NCI-H460 (cell line): ENCODE measurements at places on chromosomes 12 and 14.

DNA sequence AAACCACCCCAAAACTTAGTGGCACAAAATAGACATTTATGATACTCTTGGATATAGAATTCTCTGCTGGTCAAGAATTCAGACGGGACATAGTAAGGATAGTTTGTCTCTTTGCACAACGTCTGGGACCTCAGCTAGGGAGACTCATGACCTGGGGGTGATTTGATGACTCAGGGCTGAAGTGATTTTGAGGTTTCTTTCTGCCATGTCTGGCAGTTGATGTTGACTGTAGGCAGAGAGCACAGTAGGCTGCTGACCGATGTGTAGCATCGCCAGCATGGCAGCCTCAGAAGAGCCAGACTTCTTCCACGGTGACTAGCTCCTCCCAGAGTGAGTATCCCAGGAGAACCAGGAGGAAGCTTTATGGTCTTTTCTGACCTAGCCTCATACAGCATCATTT is 88.9 kb upstream of the FRMD6 start:
- no peak for DNase-seq

DNA sequence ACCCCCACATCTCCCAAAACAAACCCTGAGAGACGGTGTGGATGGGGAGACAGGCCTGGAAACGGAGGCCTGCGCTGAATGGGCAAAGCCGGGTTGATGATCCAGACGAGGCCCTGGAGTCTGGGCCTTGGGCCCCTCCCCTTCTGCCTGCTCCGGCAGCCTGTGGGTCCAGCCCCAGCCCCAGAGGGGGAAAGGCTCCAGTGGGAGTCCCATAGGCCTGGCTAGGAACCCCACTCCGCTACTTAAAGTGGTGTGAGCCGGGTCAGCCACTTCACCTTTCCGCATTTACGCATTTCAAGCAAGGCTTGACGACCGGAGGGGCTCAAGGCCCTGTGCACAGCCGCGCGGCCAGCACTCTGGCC is 695 bp upstream of the TNFAIP2 start:
- DNase-seq: no peak

DNA sequence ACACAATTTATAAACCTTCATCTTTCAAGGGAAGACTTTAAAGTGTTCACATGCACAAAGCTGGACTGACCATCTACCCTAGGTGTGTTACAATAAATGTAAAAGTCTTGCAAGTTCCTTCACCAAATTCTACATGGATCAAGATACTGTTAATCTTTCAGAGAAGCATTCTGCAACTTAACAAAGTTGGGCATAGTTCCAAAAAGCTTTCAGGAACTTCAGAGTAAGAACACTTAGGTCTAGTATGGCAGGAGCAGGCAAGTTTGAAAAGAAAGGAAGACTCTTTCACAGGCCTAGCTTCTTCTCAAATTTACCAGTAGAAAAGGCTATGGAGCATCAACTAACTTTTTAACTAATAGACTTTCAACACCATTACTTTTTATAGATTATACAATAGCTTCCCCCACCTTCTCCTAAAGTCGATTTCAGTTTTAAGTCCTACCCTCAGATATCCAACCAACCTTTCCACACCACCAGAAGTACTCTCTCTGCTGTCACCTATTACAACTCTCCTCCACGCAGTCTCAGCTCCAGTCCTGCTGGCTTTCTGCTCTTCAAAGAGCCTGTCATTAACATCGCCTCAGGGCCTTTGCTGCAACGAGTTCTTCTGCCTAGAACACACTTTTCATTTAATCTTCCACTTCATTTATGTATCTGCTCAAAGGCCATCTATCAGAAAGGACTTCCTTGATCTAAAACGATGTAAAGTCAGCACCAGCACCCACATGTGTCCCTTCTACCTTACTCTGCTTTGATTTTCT is 333.9 kb downstream of the CEP128 start:
- no peak for DNase-seq

- no peak for DNase-seq
Measured at GRCh38 chr14:53603994-53604393, 352.6 kb downstream of the BMP4 start.

DNA sequence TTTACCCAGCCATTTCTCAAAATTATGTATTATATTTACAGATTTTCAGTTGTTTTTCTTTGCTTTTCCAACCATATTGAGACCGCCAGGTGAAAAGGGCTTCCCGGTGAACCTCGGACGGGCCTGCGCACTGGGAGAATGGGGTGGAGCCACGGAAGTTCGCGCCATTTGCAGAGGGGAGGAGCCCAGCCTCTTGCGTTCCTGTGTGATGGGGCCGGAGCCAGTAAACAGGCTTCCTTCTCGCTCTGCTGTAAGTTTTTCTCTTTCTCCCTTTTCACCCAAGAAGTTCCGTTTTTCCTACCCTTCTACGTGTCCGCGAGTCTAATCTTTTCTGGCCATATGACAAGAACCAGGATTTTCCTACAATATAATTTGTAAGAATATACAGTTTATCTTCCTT is 1108.8 kb upstream of the SEL1L start:
- DNase-seq: peak; percentile 56

- no peak for DNase-seq
Measured at GRCh38 chr12:48187916-48188695, 4.7 kb downstream of the CCDC184 start.

DNA sequence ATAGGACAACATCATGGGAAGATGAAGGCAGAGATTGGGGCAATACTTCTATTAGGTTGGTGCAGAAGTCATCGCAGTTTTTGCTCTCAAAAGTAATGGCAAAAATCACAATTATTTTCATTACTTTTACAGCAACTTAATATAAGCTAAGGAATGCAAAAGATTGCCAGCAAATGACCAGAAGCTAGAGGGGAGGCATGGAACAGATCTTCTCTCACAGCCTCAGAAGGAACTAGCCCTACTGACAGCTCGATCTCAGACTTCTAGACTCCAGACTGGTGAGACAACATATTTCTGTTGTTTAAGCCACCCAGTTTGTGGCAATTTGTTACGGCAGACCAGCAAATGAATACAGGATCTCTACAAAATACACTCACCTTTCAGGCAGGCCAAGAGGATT is 348.5 kb upstream of the TBX3 start:
- DNase-seq: no peak

GRCh38 chr12:43882578-43883178 is 46.8 kb downstream of the TMEM117 start:
- peak; percentile 56 for DNase-seq

DNA sequence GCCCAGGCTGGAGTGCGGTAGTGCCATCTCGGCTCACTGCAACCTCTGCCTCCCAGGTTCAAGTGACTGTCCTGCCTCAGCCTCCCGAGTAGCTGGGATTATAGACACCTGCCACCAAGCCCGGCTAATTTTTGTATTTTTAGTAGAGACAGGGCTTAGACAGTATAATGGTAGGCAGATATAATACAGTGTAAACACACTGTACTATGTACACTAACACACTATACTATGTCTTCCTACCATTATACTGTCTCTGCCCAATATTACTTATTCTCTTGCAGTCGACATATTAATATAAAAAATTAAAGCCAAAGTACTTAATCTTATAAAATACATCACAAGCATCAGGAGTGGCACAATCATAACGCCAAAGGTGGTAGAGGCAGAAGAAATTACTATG is 15.0 kb downstream of the DTD2 start:
- no peak for DNase-seq

DNA sequence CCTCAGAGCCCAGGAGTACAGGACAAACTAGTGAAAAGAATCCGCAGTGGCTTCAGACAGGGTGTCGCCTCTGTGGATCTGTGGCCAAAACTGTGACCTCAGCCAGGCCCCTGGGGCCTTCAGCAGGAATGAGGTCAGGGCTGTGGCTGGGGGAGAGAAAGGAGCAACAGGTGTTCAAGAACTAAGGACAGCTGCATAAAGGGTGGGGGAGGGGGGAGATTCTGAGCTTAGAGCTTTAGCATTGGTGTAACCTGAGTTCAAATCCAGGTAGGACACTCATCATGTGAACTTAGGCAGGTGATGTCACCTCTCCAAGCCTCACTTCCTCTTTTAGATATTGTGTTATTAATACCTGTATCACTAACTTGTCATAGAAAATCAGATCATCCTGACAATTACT is 40.9 kb upstream of the CORO1C start:
- DNase-seq: no peak

GRCh38 chr14:100677554-100678468 is 48.9 kb upstream of the DLK1 start:
- DNase-seq: no peak

- no peak for DNase-seq
Measured at GRCh38 chr12:117188961-117189724, 1.1 kb downstream of the FBXO21 start.

GRCh38 chr12:71036526-71036925 is 116.0 kb upstream of the PTPRR start:
- DNase-seq: no peak

GRCh38 chr14:43184540-43184939 is 1322.5 kb downstream of the FSCB start:
- DNase-seq: no peak

DNA sequence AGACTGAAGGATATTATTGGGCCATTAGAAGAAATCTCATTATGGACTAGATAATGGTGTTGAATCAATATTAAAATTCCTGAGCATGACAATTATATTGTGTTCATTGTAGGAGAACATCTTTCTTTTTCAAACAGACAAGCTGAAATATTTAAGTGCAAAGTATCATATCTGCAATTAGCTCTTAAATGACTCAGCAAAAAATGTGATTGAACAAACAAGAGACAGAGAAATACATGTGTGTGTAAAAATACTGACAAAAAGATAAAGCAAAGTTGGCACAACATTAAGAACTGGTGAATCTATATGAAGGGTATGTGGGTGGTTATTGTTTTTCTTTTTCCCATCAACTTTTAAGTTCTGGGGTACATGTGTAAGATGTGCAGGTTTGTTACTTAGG is 9.5 kb downstream of the CEP290 start:
- peak; percentile 17 for DNase-seq

DNA sequence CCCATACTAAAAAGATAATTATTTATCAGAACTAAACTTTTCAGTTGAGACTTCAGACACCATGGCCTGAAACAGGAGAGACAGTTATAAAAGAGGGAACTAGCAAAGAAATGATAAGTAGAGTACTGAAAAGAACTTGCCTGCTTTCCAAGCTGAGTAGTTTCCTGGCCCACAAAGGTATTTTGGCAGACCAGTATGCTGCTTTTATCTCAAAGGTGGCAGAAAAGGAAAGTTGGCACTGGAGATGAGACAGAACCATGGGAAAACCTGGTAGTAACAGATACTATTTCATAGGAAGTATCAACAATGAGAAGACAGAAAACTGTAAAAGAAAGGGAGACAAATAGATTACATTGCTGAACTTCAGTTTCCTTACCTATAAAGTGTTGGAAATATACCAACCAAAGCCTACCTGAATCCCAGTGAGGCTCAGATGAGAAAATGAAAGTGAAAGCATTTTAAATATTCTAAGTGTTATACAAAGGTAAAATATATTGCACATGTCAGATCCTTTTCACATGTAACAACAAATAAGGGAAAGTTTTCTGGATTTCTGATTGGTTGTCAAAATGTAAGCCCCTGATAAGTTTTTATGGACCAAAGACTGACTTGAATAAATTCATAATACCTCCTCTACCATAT is 155.3 kb upstream of the FSCB start:
- DNase-seq: no peak

DNA sequence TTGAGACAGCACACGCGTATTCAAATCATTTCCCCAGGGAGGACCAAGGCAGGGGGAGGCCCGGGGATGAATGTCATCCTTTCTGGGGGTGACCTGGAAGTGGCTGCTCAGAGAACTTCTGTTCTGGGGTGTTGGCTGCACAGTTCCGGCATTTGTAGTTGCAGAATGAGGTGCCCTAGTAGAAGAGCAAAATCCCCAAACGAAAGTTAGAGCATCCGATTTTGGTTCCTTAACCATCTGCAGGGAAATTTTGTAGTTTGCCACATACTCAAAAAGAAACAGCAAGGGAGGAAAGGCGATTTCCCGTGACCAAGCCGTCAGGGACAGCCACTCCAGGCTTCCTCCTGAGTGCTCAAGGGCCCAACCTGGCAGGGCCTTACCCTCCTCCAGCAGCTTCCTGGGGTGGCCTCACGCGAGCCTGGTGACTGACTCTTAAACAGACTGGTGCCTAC is 13.0 kb upstream of the TRAF3 start:
- no peak for DNase-seq

- no peak for DNase-seq
Measured at GRCh38 chr12:127308148-127308547, 958.8 kb upstream of the TMEM132C start.

- DNase-seq: no peak
Measured at GRCh38 chr14:58637040-58637390, 747 bp upstream of the DACT1 start.

DNA sequence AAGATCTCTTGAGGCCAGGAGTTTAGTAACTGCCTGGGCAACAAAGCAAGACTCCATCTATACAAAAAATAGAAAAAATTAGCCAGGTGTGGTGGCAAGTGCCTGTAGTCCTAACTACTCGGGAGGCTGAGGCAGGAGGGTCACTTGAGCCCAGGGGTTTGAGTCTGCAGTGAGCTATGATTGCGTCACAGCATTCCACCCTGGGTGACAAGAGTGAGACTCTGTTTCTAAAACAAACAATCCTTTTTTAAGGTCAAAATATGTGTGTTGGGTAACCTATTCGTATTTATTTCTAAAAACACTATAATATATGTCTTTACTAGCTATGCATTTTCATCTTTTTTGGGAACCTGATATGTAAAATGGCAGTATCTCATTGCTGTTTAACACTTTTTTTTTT is 7.4 kb downstream of the FBXO21 start:
- DNase-seq: no peak

- no peak for DNase-seq
Measured at GRCh38 chr14:65772921-65773574, 360.5 kb downstream of the FUT8 start.

GRCh38 chr12:286531-287300 is 24.1 kb upstream of the SLC6A13 start:
- DNase-seq: no peak

DNA sequence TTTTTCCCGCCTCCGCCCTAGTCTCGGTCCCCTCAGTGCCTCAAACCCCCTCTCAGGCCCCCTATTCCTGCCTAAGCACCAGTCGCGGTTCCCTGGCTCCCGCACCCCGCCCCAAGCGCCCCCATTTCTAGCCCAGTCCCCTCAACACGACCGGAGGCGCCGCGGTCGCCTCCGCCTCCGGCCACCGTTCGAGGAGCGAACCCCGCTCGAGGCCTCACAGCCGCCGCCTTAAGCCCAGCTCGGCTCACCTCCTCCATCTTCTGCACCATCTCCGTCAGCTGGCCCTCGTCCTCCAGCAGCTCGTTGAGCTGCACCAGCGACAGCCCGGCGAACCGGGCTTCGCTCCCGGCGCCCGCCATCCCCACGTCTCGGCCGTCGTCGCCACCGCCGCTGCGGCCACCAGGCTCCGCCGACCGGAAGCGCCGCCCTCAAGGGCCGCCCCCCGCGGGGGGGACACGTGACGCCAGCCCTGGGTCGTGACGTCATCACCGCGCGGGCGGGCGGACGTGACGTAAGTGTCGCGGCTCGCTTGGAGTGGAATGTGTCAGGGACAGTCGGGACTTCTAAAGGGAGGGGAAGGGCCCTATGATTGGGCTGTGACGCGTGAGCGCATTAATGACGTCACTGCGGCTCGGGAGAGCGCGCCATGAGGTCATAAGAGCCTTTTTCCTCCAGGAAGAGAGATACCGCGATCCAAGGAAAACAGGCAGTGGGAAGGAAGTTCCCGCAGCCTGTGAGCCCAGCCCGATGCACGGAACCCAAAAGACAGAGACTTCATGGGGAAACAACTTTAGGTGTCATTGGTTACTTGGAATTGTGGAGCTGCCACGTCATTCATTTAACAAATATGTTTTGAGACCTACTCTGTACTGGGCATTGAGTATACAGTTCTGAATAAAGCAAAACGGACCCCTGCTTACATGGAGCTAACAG is at the start of gene VPS37B:
TSS of gene VPS37B (minus strand) at position 421 of the 933 bp plus-strand sequence. CDS start at position 359, 62 bp downstream.
- DNase-seq: peak; percentile 71
